ENCODE measurements at places on chromosomes 5 and 9. TPM values are rescaled to one million over a fixed set of nuclear protein-coding genes. Genes with fewer than 3 reads are reported as not detected.

Gene FAM81B
- total RNA-seq: not detected

Gene TSLP
- total RNA-seq: 0.35 TPM

Gene PCDHB13
- total RNA-seq: 2.4 TPM

Gene NOTCH1
- total RNA-seq: 97.2 TPM

Gene INSL4
- not detected for total RNA-seq

Gene MEGF10
- 28.3 TPM for total RNA-seq

Gene PCDH1
- 183 TPM for total RNA-seq

Gene KIF24
- total RNA-seq: 4.4 TPM

Gene CARTPT
- not detected for total RNA-seq

Gene BRD9
- 41.6 TPM for total RNA-seq

Gene ZFP37
- total RNA-seq: 5.0 TPM

Gene PCDHB10
- 0.89 TPM for total RNA-seq

GRCh38 chr9:133378408-133378962, 2.3 kb downstream of the STKLD1 start:
- DNase-seq: no peak

GRCh38 chr9:136655536-136656182, 7.1 kb upstream of the EGFL7 start:
- DNase-seq: no peak

- DNase-seq: no peak
Measured at GRCh38 chr9:37959976-37960375, 56.0 kb upstream of the SLC25A51 start.

GRCh38 chr5:106290841-106291240, 1379.9 kb downstream of the EFNA5 start:
- DNase-seq: no peak

DNA sequence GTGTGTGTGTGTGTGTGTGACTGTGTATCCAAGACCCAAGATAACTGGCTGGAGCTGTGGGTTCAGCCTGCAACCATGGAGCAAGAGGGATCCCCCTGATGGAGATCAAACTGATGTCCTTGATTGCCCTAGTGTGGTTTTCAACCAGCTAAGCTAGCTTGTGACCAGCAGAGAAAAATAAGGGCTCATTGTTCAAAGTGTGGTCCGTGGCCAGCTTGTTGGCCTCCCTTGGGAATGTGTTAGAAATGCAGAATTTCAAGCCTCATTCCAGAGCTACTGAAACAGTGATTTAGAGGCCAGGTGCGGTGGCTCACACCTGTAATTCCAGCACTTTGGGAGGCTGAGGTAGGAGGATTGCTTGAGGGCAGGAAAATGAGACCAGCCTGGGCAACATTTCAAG, 79.9 kb downstream of the ACER2 start:
- DNase-seq: no peak

DNA sequence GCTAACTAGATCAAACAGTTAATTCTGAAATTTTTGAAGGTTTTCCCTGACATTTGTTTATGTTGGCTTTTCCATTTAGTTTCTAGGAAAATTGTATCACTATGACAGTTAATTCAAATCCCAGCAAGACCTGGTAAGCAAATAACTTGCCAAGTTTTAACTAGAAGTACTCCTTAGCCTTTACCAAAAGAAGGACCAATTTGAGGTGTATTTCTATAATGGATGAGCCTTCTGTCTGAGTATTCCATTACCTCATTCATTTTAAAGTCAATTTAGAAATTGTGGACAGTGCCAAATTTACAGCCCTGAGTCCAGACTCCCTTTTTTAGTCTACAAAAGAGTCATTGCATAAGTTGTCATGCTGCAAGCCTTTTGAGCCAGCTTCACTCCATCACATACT, 687.6 kb downstream of the CETN3 start:
- DNase-seq: no peak

GRCh38 chr9:89524963-89525362, 27.1 kb upstream of the SEMA4D start:
- no peak for DNase-seq

- DNase-seq: no peak
Measured at GRCh38 chr9:109792951-109793546, 13.1 kb downstream of the PALM2AKAP2 start.

- DNase-seq: no peak
Measured at GRCh38 chr9:119688547-119688946, 319.3 kb upstream of the BRINP1 start.

- DNase-seq: no peak
Measured at GRCh38 chr9:89023740-89024139, 32.5 kb downstream of the S1PR3 start.

- DNase-seq: no peak
Measured at GRCh38 chr9:5857928-5858327, 25.0 kb upstream of the ERMP1 start.

DNA sequence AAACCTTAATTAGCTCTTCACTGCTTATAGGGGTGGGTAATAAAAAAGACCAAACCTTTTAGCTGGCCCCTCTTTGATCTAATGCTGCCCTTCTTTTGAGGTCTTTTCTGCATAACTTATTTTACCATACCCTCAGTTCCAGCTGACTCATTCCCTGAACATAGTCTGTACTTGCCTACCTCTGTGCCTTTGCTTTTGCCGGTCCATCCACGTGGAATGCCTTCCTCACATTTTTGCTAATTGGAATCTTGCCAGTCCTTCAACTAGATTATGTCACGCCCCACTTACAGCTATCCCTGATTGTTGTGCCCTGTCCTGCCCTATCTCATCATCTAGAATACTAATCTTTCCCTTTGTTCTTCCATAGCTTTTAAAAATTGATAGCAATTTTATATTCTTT, 44.2 kb downstream of the FAF2 start:
- no peak for DNase-seq

GRCh38 chr5:120873083-120873482, 409.0 kb downstream of the PRR16 start:
- DNase-seq: no peak

- DNase-seq: no peak
Measured at GRCh38 chr5:142512043-142513042, 173.5 kb downstream of the FGF1 start.

DNA sequence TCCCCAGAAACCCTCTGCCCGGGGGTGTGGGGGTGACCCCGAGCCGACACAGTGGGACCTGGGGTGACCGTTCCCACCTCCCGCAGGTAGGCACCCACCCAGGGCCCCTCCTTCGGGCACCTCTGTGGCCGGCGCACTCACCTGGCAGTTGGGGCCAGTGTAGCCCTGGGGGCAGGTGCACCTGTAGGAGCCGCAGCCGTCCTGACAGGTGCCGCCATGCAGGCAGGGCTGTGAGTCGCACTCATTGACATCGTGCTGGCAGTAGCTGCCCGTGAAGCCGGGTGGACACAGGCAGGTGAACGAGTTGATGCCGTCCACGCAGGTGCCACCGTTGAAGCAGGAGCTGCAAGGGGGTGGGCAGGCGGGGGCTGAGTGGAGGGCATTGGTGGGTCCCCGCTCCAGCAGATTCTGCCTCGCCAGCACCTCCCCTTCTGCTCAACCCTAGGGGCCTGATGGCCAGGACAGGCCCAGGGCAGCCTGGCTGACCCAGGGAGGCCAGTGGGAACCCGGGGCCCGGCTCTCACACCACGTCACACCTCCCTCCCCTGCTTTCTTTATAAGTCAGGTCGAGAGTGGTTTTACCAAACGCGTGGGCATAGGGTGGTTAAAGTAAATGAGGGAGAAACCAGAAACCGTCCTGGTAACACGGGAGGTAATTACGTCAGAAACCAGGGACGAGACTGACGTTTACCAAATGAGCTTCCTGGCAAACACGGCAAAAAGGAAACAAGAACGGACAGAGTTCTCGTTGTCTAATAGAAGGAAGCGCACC, 26.1 kb upstream of the SEC16A start:
- no peak for DNase-seq
